ENCODE measurements at places on chromosomes 6 and 20.

DNA sequence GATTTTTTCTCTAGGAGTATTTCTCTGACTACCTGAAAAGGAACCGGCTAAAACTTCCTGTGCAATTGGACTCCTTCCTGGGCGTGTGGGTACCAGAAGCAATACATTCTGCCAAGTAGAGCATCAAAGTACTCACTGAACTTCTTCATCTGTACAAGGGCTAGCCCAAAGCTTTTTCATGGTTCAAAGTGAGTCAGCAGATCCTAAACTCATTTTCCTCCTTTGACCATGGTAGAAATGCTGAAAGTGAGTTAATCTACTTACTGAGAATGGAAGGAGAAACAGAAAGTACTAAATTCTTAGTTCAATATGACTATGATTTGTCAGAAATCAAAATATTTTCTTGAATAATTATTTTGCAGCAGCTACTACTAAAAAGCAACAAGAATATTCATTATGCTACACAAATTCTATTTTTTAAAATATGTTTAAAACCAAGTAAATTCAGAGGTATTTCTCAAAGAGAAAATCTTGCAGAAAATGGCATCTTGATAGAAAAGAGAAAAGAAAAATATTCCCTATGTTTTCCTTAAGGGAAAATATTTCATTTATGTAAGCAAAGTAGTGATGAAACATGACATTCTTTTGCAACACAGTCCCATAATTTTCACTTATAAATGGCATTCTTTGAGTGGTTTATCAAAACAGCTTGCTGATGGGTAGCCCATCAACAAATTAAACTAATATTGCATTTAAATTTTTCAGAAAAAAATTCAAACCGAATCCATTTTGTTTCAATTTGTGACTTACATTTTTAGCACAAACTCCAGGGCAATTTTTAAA is 3.7 kb upstream of the BEND6 start:
- DNase-seq = no peak

- DNase-seq = no peak
Measured at GRCh38 chr6:116685437-116685993, 4.5 kb downstream of the KPNA5 start.

DNA sequence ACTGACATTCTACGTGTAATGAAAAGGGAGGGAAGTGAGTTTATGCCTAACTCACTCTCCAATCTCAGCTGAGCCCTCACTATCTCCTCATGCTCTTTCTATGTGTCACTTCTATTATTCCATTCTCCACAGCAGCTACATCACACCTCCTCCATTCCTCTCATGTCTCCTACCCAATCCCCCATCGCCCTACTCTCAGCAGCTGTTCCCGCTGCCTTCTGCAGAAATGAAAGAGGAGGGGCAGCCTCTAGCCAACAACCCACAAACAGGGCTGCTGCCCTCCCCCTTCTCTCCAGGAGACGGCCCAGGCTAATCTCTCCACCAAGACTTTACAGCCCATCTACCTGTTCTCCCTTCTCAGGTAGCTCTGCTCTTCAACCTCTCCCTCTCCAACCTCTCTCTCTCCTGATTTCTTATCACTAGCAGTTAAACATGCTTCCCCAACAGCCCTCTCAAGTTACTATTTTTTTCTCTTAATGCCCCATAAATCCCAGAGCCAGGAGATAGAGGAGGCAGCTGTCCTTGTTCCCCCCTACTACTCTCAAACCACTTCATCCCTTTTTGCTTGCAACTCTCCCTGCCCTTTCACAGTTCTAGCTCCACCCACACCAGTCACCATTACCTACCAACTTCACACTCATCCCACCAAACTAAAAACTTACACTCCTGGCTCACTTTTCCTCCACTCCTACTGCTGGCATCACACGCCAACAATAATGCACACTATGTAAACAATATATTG is 136.5 kb downstream of the BTBD9 start:
- no peak for DNase-seq

GRCh38 chr6:35557239-35557638 is 44.5 kb upstream of the TULP1 start:
- DNase-seq = no peak

GRCh38 chr6:30885999-30886896 is 1.9 kb downstream of the DDR1 start:
- no peak for DNase-seq

DNA sequence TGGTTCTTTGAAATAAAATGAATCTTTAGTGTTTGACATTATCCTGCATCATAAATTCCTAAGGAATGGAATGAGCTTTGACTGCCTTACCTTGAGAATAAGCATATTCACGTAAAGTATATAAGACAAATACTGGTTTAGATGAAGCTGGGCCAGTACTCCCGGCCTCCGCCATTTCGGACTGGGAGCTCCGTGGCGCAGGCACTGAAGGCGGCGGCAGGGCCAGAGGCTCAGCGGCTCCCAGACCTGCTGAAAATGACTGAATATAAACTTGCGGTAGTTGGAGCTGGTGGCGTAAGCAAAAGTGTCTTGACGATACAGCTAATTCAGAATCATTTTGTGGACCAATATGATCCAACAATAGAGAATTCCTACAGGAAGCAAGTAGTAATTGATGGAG is 76.2 kb upstream of the FAM83B start:
- DNase-seq = no peak

DNA sequence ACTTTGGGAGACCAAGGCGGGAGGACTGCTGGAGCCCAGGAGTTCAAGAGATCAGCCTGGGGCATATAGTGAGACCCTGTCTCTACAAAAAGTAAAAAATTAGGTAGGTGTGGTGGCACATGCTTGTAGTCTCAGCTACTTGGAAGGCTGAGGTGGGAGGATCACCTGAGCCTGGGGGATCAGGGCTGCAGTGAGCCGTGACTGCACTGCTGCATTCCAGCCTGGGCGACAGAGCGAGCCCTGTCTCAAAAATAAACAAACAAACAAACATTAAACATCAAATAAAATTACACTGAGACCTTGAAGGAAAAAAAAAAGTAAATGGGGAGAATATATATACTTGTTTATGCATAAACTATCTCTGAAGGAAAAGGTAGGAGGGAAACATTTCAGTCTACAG is 387.8 kb downstream of the ZFAND3 start:
- DNase-seq = no peak

- no peak for DNase-seq
Measured at GRCh38 chr20:16777126-16777525, 29.0 kb downstream of the OTOR start.

GRCh38 chr6:149336609-149336928 is 19.1 kb downstream of the TAB2 start:
- no peak for DNase-seq

DNA sequence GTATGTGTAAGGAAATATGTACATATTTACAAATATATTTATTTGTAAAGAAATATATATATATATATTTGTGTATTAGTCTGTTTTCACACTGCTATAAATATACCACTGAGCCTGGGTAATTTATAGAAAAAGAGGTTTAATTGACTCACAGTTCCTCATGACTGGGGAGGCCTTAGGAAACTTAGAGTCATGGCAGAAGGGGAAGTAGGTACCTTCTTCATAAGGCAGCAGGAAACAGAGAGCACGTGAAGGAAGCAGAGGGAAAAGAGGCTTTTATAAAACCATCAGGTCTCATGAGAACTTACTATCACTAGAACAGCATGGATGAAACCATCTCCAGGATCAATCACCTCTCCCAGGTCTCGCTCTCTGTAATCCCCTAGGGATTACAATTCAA is 644.5 kb upstream of the HS3ST5 start:
- no peak for DNase-seq

DNA sequence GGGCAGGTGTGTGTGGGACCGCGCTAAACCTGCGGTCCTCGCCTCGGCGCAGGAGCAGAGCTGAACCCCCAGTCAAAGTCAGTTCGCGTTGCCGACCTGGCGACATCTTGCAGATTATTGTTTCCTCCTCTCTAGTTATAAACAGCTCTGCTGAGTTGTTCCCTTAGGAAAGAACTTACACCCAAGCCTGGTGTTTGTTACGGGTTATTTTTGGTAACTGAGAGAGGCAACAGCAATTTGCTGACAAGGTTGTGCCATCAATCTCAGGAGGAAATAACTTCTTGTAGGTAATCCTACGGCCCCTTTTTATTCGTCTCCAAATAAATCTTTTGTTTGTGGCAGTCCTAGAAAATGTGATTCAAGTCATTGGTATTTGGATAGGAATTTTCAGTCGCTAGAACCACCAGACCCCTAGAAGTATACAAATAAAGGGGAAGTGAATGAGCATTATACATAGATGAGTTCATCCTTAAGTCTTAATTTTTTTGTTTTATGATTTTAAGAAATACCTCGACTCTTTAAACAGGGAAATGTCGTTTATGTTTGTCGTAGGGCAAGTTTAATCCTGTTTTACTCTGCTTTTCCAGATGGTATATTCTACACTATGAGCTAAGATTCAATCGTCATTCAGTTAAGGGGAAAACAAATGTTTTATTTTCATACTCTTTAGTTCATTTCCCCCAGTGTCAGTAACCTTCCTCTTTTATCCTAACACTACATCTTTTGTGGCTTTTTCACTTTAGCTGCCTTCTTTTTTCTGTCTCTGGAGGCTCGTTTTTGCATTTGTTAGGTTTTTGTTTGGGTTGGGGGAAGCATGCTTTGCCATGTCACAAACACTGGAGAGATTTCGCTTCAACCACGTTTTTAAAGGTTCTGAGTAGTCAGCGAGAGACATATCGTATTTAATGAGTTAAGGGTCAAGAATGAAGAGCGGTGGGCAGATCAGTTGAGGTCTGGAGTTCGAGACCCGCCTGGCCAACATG is 1.2 kb downstream of the PM20D2 start:
- DNase-seq = peak; percentile 15

- DNase-seq = no peak
Measured at GRCh38 chr6:166658792-166659150, 31.7 kb upstream of the RPS6KA2 start.

- DNase-seq = no peak
Measured at GRCh38 chr6:38268342-38268741, 371.4 kb downstream of the BTBD9 start.

DNA sequence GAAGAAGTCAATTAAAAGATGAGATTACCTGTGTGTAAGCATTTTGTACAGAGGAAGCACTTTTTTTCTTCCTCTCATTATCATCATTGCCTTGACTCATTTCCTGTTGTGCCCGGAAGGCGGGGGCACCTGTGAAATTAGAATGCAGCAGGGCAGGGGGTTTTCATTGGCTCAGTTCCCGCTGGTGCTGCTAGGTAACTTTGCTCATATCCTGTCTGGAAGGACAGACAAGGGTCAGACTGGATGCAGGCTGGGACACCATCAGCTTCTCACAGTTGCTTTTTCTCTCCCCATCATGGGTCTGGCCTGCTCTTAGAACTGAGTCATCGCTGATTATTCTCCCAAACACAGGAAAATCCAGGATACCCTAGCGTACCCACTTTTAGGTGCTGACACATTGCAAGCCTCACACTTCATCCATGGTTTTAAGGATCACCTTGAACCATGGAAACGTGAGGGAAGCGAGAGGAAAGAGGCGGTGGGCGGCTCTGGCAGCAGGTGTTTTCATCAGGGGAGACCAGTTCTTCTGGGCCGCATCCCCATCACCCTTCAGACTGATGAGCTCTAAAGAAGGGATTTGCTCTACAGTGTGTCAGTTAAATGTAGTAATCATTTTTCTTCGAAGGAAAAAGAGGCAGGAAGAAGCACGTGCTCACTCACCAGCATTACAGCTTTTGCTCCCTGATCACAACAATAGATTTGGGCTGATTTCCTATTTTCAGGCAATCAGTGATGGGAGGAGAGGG is 195.7 kb upstream of the SASH1 start:
- DNase-seq = no peak

GRCh38 chr6:72238900-72239299 is 352.6 kb downstream of the RIMS1 start:
- DNase-seq = no peak

- no peak for DNase-seq
Measured at GRCh38 chr6:158344534-158344933, 32.3 kb downstream of the TULP4 start.

- no peak for DNase-seq
Measured at GRCh38 chr20:640674-641515, 12.1 kb downstream of the SRXN1 start.

DNA sequence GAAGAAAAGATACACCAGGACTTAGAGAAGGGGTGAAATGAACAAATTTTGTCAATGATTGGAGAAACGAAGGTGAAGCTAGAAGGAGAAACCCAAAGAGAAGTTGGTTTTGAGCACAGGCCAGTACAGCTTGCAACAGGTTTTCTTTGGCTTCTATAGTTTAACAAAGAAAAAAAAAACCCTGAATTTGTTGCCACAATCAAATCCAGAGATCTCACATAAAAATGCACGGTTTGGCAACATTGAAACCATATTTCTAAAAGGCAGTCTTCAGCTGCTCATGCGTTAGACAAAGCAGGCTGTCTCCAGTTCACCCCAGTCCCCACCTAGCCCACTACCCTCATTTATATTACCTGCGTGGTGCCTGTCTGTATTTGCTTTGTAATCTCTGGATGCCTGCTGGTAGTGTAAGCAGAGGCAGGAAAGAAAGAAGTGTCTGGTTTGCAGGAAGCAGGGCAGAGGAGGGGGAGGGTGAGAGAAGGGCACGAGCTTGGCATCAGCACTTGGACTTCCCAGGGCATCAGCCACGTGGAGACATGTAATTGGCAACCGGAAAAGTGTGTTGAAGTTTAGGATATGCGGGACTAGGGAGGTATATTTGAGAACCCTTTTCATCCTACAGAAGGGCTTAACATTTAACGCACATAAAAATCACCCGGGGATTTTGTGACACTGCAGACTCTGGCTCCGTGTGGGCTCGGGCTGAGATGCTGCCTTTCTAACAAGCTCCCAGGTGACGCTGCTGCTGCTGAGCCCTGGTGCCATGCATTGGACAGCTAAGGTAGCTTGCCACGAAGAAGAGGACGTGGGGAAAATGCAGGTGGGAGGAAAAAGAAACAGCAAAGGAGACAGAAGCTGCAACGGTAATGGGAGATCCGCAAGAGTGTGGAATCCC is 14.4 kb downstream of the PFDN4 start:
- no peak for DNase-seq

GRCh38 chr6:53284901-53285300 is 63.8 kb downstream of the ELOVL5 start:
- DNase-seq = no peak

DNA sequence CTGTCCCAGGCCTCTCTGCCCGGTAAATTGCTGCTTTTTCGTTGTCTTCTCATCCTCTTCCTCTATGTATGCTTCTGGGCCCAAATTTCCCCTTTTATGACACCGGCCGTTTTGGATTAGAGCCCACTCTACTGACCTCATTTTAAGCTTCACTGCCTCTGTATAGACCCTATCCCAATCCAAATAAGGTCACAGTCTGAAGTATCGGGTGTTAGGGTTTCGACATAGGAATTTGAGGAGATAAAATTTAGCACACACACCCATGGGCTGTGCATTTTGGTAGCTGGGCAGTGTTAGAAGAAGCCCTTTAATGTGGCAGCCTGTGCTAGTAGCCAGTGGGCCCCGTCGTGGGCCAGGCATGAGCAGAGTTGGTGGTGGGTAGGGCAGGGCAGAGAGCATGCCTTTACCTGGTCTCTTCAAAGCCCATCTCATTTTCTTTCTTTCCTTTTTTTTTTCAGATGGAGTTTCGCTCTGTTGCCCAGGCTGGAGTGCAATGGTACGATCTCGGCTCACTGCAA is 27.9 kb upstream of the EZR start:
- DNase-seq = no peak

- DNase-seq = no peak
Measured at GRCh38 chr6:50410579-50410978, 302.7 kb upstream of the TFAP2D start.

All from activated CD4-positive, alpha-beta T cell treated with anti-CD3 and anti-CD28 coated beads for 1 hour (primary cell).